Stimulated activated CD8-positive, alpha-beta memory T cell treated with anti-CD3 and anti-CD28 coated beads, Interleukin-2, amount 100 ng/mL, for 1 hour (primary cell): ENCODE measurements at places on chromosomes 16 and 17.
A peak's percentile ranks its signal among the peaks of the same experiment; 100 is the strongest.

GRCh38 chr16:14958323-14958600, 16.6 kb upstream of the PDXDC1 start:
- no peak for DNase-seq

GRCh38 chr17:73872816-73873215, 228.6 kb upstream of the SDK2 start:
- DNase-seq = no peak

DNA sequence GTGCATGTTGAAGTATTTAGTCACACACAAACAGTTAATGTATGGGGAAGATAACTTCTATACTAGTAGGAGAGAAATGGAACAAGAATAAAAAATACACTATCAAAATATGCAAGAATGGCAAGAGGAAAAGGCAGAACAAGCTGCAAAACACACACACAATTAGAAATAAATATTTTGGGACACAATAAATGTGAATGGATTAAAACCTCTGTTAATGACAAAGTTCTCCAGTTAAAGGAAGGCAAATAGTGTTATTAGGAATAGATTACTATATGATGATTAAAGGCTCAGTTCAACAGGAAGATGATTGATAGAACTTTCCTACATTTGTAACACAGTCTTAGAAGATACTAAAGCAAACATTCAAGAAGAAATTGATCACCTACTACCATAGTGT, 106.3 kb upstream of the ZNF750 start:
- DNase-seq = no peak

- no peak for DNase-seq
These were observed 98.6 kb downstream of the USP22 start for GRCh38 chr17:20944014-20944865.

- DNase-seq = no peak
These were observed 93.8 kb downstream of the GRIN2A start for GRCh38 chr16:10088380-10088793.

GRCh38 chr17:57440522-57441269, 184.4 kb downstream of the MSI2 start:
- peak; percentile 15 for DNase-seq

- no peak for DNase-seq
These were observed 38.8 kb upstream of the ENPP7 start for GRCh38 chr17:79691931-79692330.

GRCh38 chr17:66165537-66166123, 26.3 kb downstream of the CEP112 start:
- no peak for DNase-seq

- no peak for DNase-seq
These were observed 4.9 kb downstream of the GIT1 start for GRCh38 chr17:29584452-29585079.

DNA sequence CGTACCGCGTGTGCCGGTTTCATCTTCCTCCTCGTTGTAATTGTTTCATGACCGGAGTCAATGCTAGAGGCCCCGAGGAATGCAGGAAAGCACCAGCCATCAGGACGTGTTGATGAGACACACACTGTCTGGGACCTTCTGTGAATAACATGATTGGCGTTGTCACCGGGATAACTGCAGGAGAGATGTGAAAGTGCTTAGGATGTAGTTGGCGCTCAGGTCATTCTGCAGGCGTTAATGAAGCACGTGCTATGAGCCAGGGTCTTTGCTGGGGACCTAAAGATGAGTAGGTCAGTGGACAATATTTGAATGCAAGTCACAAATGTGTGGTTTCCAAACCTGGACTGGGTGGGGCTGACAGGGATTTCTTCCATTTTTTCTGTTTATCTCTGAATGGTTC, 181.6 kb upstream of the HSBP1 start:
- no peak for DNase-seq

DNA sequence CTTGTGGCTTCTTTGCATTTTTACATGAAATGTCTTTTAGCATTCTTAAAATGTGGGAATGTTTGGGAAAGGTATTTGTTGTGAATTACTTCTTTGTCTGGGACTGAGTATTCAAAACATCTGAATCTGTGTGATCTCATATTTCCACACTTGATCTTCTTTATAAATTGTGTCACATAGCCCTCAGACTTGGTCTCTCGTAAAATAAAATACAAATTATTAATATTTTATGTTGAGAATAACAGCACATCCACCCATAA, 81.9 kb downstream of the TUBD1 start:
- DNase-seq = no peak

DNA sequence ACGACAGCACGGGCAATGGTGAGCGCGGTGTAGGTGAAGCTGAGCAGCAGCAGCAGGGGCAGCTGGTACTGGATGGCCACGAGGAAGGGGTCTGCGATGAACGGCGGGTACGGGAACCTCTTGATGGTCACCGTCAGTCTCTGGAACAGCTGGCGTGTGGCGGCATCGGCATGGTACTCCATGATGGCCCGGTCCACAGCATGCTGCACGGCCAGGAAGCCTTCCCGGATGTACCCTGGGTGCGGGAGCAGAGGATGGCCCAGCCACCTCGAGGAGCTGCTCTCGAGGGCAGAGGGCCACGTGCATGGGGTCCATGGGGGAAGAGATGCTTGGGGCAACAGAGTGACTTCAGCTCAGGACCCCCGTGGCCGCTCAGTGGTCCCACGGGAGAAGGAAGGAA, 20.9 kb downstream of the ABCA3 start:
- DNase-seq = no peak

DNA sequence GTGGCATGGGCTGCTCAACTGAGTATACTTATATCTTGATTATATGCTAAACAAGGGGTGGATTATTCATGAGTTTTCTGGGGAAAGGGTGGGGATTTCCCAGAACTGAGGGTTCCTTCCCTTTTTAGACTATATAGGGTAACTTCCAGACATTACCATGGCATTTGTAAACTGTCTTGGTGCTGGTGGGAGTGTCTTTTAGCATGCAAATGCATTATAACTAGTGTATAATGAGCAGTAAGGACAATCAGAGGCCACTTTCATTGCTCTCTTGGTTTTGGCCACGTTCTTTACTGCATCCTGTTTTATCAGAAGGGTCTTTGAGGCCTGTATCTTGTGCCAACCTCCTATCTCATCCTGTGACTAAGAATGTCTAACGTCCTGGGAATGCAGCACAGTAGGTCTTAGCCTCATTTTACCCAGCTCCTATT, 12.0 kb downstream of the PRR11 start:
- no peak for DNase-seq

GRCh38 chr16:70493802-70494201, 29.6 kb downstream of the COG4 start:
- no peak for DNase-seq

DNA sequence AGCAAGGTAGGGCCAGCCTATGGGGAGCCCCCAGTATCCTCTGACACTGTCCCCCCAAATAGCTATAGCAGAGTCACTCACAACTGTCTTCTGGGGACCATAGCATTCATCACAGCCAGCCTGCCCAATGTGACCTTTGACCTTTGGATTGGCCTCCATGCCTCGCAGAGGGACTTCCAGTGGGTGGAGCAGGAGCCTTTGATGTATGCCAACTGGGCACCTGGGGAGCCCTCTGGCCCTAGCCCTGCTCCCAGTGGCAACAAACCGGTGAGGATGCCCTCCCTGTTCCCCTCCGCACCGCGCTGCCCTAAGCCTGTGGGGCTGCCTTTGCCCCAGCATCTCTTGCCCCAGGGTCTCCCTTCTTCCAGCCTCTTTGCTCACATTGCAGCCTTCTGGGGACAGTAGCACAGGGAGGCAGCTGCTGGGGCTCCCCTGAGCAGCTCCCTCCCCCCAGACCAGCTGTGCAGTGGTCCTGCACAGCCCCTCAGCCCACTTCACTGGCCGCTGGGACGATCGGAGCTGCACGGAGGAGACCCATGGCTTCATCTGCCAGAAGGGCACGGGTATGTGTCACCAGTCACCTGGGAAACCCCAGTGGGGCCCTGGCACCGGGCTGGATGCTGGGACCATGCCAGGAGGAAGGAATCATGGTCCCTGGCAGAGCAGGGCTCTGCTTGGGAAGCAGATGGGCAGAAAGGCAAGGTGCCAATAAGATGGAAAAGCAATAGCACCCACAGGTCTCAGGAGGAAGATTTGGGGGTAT, 61.1 kb downstream of the MRC2 start:
- DNase-seq = no peak

DNA sequence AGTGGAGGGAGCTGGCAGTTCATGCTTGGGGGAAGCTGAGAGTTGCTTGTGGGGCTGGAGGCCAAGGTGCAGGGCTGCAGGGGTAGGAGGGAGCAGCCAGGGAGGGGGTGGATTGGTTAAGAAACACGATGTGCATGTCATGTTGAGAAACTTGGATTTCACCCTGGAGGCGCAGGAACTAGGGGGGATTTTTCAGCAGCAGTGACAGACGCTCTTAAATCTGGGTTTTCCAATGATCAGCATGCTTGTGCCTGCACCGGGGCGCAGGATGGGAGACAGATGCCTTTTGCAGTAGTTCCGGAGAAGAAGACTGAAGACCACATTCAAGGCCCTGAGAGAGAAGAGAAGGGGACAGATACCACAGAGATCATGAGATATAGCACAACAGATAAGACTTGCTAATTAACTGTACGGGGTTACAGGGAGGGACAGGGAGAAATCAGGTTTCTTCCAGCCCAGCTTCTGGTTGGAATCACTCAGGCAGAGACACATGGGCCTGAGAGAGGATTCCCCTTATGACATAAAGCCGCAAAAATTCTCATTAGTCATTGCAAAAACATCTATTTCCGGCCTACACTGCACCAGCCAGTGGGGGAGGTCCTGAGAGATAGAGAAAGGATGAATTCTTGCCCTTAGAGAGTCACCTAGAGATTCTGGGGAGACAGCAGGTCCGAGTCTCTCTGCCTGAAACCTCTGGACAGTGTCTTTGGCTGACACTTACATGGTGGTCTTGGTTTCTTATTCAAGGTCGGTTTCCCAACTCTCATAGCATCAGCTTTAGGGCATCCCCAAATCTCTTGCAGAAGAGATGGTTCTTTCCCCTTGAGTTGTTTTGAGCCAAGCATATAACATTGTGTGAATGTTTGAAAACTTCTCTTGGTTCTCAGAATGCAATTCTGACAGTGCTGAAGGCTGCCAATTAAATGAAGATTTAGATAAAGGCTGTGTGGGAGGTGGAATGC, 27.1 kb downstream of the CDH13 start:
- DNase-seq = no peak
